Amniotic stem cell (primary cell): ENCODE measurements at places on chromosomes 4 and X.

DNA sequence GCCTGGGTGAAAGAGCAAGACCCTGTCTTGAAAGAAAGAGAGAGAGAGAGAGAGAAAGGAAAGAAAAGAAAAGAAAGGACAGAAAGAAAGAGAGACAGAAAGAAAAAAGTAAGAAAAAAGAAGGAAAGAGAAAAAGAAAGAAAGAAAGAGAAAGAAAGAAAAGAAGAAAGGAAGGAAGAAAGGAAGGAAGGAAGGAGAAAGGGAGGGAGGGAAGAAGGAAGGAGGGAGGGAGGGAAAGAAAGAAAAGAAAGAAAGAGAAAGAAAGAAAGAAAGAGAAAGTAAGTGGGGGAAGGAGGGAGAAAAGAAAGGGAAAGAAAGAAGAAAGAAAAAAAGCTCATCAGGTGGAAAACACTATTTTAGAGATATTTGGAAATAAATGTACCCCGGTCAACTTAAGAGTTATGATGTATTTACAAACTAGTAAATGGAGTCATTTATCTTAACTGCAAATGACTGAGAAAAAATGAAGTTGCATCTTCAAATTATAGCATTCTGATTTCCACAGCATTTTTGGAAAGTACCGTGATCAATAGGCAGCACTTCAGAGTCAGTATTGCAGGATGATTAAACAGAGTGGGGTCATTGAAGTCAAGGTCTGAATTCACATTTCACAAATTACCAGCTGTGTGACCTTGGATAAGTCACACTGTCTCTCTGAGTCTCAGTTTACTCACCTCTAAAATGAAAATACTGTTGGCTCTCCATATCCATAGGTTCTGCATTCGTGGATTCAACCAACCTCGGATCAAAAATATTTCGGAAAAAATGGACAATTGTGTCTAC, 64.1 kb upstream of the SMAD1 start:
- DNase-seq = no peak

DNA sequence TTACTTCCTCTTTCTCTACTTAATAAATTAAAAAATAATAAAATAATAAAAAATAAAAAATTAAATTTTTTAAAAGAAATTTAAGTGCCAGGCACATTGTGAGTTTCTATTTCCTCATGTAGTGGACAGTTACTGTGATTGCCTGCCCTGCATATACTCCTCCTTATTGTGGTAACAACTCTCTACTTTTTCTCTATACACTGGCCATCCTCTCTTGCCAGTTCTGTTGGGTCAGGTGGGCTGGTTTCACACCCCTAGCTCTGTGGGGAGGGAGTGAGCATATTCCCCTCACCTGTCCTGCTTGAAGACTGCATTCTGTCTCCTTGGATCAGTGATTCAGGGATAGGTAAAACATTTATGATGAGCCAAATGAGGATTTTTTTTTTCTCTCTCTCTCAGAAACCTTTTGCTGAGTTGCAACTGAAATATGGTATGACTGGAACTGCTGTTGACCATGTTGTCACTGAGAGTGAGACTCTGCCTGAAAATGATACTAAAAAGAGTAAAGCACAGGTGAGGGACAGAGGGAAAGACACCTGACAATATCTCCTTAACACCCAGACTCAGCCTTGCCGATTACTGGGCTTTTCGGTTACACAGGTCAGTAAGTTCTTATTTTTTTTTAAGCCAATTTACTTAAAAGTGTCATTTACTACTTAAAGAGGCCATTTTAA, 37.2 kb downstream of the CXXC4 start:
- DNase-seq = no peak

DNA sequence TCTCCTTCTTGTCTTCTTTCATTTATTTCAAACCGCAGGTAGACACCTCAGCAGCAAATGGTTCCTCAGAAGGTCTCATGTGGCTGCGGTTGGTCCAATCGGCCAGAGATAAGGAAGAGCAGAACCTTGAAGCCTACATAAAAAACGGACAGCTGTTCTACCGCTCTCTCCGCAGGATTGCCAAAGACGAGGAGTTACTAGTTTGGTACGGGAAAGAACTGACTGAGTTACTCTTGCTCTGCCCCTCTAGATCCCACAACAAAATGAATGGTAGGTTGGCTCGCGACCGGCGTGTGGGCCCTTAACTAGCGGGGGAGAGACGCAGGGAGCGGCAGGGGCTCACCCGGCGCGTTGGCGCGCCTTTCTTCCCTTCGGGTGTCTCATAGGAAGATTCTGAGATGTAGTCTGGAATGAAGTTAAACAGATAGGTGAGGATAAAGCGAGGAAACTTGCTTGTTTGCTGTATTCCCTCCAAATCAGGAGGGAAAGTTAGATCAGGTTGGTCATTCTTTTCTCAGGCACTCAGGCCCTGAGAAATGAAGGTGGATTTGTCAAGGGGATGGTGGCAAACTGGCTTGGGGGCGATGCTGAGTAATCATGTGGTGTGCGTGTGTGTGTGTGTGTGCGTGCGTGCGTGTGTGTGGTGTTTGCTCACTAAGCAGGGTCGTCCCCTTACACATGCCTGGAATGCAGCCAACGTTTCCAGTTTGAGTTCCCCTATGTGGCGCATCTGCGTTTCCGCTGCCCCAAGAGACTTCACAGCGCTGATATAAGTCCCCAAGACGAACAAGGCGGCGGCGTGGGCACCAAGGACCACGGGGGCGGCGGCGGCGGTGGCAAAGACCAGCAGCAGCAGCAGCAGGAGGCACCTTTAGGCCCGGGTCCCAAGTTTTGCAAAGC, 4.2 kb downstream of the PRDM8 start:
- no peak for DNase-seq

GRCh38 chr4:56665781-56666180, 15.3 kb downstream of the HOPX start:
- DNase-seq = no peak

GRCh38 chrX:11778230-11778629, 20.2 kb downstream of the MSL3 start:
- no peak for DNase-seq

GRCh38 chrX:111490688-111491087, 20.8 kb upstream of the SERTM2 start:
- DNase-seq = no peak

GRCh38 chr4:77586951-77587383, 18.7 kb upstream of the CXCL13 start:
- no peak for DNase-seq

- no peak for DNase-seq
These were observed 69.1 kb upstream of the PLAC1 start for GRCh38 chrX:134727363-134727762.

GRCh38 chr4:26380740-26381139, 59.9 kb downstream of the RBPJ start:
- DNase-seq = no peak

DNA sequence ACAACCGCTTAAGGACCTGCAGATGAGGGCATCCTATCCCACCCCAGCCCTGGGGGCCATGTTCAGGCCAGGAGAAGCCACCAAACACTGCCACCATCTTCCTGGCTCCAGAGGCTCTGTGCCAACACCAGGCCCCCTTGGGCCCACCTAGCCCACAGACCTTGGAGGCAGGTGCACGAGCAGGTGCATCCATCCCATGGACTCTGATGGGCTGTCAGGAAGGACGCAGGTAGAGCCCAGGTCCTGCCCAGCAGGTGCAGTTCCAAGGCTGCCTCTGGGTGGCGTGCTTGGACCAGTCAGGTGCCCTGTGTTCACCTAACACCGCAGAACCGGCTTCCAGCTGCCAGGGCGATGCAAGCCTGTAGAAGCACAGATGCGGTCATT, 22.8 kb upstream of the PDE6B start:
- DNase-seq = no peak

DNA sequence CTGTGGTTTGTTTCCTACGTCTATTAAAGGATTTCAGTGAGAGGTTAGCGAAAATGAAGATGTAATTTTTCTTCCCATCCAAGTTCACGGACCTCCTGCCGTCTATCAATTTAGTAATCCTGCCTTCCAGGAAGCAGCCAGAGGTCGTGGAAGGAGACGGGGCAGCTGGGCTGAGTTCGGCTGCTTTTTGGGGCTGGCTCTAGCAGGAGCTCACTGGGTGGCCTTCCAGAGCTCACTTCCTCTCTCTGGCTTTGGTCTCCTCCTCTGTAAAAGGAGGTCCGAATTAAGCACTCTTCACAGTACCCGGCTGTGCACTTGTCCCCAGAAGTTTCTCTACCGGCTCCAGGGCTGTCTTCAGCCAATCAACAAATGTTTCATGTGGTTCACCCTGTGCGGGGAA, 295.4 kb downstream of the BCOR start:
- DNase-seq = no peak

GRCh38 chr4:7964459-7964858, 24.8 kb upstream of the AFAP1 start:
- DNase-seq = no peak

DNA sequence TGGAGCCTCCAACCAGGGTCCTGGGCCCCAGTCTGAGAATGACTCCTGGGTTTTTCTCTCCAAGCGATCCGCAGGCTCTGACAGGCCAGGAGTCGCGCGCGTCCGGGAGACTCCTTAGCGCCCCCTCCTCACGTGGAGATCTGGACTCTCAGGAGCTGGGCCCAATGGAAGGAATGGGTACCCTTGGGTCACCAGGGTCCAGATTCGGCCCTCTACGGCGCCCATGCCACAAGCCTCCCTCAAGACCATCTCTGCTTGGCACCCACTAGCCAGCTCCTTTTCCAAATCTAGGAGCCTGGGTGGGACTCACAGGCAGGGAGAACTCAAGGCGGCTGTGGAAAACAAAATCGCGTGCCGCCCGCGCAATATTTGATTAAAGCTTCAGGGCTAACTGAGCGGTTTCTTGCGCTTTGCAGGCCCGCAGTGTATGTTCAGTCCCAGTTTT, 7.1 kb downstream of the HAND2 start:
- no peak for DNase-seq

- DNase-seq = no peak
These were observed 104.1 kb downstream of the PALLD start for GRCh38 chr4:168600796-168601583.

DNA sequence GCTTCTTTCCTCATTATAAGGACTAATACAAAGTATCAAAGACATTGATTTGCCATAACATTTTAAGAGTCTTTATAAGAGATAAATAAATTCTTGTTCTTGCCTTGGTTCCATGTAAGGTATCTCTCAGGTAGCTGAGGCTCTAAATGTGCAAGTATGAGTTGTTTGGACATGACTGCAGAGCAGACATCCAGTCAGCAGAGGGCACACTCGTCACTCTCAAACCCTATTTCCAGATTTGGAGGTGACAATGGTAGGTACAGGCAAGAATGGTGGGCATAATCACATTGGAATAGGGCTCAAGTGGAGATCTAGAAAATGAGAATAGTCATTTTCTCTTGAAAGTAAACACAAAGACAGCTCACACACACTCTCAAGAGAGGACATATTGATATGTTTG, 133.3 kb upstream of the ZIC3 start:
- DNase-seq = no peak

DNA sequence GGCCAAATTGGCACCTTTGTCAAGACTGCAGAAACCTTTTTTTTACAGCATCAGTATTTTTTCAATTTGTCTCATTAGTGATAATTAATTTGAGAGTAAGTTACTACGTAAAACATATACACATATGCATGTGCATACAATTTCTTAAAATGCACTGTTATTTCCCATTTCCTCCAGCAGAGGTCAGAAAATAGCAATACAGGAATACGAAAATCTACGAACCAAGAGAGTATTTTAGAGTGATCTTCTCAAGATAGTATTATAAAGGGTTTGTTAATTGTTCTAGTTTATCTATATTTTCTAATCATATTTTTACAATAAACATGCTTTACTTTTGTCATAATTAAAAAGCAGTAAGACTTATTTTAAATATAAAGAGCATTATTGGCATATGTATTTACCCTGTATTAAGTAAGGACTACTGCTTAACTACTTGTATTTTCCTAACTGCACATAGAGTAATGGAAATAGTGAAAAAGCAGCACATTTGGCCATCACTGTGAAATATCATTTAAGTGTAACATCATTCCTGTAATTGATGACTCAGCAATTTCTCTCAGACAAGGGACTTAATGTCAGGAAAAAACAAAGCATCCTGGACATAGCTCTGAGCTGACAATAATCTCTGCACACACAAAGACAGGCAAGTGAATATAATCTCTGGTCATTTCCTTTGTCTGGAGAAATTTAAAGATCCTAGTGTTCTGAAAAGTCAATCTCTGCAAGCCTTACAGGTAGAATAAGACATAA, 45.6 kb downstream of the MAOB start:
- DNase-seq = no peak

DNA sequence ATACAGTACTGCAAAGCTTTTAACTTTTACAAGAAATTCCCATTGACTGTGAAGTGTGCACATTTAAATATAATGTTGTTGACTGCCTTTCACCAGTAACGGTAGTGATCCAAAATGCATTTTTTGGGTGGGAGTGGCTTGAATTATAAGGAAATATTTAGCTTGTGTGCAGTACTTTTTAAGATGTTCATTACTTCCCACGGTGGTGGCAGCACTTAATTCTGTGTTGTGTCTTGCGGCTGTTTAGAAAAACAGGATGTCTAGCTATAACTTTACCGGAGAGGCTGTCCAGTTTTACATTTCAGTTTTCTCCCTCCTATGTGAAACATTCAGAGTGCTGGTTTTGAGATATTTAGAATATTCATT, 1.7 kb downstream of the TMEM131L start:
- DNase-seq = no peak

GRCh38 chr4:913280-913618, 18.9 kb downstream of the GAK start:
- DNase-seq = no peak

DNA sequence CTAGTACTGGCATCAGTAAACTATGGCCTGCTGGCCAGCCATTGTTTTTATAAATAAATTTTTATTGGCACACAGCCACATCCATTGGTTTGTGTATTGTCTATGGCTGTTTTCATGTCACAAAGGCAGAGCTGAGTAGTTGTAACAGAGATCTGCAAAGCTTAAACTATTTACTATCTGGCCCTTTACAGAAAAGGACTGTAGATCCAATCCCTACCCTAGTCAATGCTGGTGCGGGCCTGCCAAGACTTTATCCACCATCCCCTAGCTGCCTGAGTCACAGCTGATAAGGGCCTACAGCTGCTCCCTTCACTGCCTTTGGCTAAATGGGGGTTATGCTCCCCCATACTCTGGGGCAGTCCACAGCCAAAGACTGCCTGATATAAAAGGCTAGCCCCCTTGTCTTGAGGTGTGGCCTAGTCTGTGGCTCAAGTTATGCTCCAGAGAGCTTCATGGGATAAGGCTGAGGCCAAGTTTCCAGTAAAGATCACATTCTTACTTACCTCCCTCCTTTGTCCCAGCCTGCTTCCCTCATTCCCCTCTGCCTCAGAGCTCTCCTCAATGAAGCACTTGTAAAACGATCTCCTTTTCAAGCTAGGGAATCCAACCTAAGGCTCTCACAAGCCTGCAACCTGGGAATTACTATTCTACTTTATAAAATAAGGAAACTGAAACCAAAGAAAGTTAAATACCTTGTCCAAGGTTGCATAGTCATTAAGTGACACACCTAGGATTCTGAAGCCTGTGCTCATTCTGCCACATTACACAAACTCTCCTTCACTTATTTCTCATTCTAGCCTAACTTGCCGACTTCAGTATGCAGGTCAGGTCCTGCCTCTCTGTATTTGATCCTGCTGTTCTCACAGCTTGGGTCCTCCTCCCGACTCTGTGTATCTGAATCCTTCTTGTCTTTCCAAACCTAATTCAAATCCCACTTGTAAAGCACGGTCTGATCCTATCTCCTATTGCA, 20.7 kb downstream of the ACE2 start:
- DNase-seq = no peak
